ENCODE measurements at places on chromosomes 2 and 18. TPM values are rescaled to one million over a fixed set of nuclear protein-coding genes. Genes with fewer than 3 reads are reported as not detected.
A peak's percentile ranks its signal among the peaks of the same experiment; 100 is the strongest.

DNA sequence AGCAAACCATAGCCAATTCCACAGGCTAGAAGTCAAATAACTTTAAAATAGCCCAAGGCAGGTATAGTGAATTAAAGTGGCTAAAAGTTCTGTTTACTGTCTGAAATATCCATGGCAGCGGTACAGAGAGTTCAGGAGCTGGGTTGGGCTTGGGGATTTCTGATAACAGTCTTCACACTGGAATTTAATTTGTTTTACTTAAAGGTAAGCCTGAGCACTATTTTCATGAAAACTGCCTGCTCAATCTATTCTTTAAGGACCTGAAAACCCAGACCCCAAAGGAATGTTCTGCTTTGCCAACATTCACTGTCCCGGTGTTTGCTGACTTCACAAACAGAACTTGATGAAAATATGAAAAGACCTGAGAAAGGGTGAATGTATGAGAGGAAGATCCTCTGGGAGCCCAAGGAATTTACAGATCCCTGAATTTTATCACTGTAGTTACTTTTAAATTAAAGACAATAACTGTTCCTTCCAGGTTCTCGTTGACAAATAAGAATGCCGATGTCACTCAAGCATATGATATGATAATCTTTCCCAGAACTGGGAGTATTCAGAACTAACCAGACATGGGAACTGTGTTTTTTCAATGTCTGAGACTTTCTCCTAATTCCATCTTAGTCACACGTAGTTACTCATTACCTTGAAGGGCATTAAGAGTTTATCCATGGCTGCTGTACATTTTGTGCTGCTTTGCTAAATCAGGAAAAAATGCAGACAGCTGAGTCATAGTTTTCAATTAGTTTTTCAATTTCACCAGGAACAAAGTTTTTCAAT is 28.3 kb upstream of the ITGB6 start:
- no peak overlapping the region for H3K27ac ChIP-seq
- no peaks in the 10 kb centered on the region for H3K36me3 ChIP-seq
- H3K4me3 ChIP-seq: no peak overlapping the region

DNA sequence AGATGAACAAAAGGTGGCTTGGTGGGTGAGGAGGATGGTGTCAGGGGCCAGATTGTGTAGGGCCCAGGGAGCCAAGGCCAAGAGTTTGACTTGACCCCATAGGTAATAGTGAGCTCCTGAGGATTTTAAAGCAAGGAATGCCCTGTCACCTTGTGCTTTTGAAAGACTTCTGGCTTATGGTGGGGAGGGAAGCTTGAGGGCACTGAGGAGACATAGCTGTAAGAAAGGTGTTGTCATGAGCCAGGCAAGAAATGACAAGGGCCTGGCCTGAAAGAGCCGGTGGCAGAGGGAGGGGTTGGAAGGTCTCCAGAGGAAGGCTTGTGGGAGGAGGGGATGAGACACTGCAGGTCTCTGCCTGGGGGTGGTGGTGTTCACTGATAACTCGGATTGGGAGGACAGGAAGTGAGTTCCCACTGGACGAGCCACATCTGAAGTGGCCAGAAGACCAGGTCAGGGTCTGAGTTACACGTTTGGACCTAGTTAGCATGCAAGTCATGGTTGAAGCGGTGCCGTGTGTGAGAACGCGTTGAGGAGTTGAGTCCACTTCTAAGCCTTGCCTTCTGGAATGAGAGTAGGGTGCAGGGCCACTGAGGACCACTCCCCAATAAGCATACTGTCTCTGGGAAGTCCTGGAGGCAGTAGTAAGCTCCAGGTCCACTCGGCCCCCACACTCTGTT is 64.3 kb downstream of the TET3 start:
- H3K4me3 ChIP-seq: no peak overlapping the region
- H3K27ac ChIP-seq: no peak overlapping the region
- peaks cover 9% of the 10 kb centered on the region for H3K36me3 ChIP-seq
- DNase-seq: no peak
- peaks cover 12% of the 10 kb centered on the region for H3K4me1 ChIP-seq
- no peaks in the 10 kb centered on the region for H3K27me3 ChIP-seq

GRCh38 chr2:161982548-161983330 is 91.3 kb downstream of the DPP4 start:
- H3K27me3 ChIP-seq: no peaks in the 10 kb centered on the region
- no peak for DNase-seq
- no peak overlapping the region for H3K4me3 ChIP-seq
- H3K4me1 ChIP-seq: peaks cover 2% of the 10 kb centered on the region

DNA sequence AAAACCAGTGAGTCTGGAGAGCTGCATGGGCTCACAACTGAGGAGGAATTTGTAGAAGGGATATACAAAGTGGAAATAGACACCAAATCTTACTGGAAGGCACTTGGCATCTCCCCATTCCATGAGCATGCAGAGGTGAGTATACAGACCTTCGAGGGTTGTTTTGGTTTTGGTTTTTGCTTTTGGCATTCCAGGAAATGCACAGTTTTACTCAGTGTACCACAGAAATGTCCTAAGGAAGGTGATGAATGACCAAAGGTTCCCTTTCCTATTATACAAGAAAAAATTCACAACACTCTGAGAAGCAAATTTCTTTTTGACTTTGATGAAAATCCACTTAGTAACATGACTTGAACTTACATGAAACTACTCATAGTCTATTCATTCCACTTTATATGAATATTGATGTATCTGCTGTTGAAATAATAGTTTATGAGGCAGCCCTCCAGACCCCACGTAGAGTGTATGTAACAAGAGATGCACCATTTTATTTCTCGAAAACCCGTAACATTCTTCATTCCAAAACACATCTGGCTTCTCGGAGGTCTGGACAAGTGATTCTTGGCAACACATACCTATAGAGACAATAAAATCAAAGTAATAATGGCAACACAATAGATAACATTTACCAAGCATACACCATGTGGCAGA is 3.6 kb downstream of the TTR start:
- H3K4me3 ChIP-seq: no peak overlapping the region
- DNase-seq: no peak
- H3K36me3 ChIP-seq: no peaks in the 10 kb centered on the region
- H3K4me1 ChIP-seq: no peaks in the 10 kb centered on the region
- H3K27ac ChIP-seq: no peak overlapping the region

DNA sequence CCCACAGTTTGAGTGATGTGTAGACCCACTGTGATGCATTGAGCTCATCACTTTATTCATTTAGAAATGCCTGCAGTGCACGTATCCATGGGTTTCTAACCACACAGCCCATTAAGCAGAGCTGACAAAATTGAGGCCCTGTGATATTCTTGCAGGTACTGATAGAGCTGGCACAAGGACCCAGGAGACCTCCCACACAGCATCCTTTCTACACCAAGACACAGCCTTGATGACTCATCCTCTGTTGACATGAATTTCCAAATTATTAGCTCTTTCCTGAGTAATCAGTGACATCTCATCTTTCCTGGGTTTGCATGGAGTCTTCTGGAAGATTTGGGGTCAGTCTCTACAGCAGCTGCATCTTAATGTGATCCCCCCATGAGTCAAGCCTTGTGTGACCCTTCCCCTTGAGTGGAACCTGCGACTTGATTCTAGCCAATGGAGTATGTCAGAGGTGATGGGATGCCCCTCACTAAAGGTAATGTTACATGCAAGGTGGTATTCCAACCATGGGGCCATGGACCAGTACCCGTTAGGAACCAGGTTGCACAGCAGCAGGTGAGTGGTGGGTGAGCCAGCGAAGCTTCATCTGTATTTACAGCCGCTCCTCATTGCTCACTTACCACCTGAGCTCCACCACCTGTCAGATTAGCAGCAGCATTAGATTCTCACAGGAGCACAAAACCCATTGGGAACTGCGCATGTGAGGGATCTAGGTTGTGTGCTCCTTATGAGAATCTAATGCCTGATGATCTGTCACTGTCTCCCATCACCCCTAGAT is 181.1 kb upstream of the ARL4C start:
- no peaks in the 10 kb centered on the region for H3K36me3 ChIP-seq
- no peaks in the 10 kb centered on the region for H3K27me3 ChIP-seq
- H3K27ac ChIP-seq: no peak overlapping the region
- no peak for DNase-seq

- no peaks in the 10 kb centered on the region for H3K27me3 ChIP-seq
- H3K4me1 ChIP-seq: no peaks in the 10 kb centered on the region
- no peak overlapping the region for H3K4me3 ChIP-seq
- DNase-seq: peak; percentile 61
- H3K36me3 ChIP-seq: peaks cover 3% of the 10 kb centered on the region
Observed at GRCh38 chr2:72770879-72771461, 54.9 kb downstream of the EXOC6B start.

DNA sequence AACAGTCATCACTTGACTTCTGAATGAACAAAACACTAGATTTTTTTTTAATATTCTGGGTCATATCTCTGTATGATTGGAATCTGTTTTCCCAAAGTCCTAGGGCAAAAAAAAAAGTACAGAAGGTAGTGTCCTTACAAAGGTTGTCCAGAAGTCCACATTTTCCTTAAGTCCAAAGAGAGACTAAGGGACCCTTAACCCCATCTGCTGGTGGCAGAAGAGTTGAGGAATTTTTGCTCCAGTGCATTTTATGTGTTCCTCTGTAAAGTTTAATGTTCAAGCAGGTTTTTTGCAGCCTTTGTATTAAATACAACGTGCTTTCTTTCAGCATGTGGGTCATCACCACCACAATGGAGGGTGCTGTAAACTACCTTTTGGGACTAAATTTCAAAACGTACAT is 215.9 kb downstream of the SP3 start:
- H3K4me3 ChIP-seq: no peak overlapping the region
- DNase-seq: no peak
- no peak overlapping the region for H3K27ac ChIP-seq
- no peaks in the 10 kb centered on the region for H3K4me1 ChIP-seq
- H3K36me3 ChIP-seq: no peaks in the 10 kb centered on the region

The BBS5 gene
- total RNA-seq: 1.9 TPM

The IL18RAP gene
- total RNA-seq: 7.5 TPM

All from T-cell (primary cell).